ENCODE measurements at places on chromosomes 2 and 18.

DNA sequence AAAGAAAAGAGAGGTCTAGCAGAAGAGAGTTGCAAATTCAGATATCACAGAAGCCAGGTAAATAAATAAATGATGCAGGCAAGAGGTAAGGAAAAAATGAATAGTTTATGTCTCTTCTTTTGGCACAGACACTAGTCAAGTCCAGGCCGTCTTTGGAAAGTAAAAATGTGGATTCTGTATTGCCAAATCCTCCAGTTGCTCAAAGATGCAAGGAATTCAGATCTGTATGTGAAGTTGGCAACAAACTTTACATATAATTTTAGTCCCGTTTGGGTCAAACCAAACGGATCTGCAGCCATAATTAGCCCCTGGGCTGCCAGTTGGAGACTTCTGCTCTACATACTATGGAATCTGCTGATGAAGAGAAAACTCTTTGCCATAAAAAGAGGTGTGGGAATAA lies 200.5 kb upstream of the RND3 start:
- DNase-seq: no peak

DNA sequence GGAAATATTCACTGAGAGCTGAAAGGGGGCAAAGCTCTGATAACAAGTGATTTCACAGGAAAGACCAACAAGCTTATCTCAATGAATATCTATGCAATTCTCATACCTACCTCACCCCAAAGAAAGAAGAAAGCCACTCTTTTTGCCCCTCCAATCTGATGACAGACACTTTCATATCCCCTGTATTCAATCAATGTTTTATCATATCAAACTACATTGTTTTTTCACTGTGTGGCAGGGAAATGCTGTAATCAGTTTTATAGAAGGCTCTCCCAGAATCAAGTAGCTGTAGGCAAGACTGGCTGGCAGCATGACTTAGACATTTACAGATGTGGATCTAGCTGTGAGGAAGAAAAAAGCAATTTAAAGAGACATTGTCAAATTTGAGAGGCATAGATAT lies 81.3 kb upstream of the PIK3C3 start:
- no peak for DNase-seq

GRCh38 chr2:158805936-158806335 lies 10.8 kb downstream of the DAPL1 start:
- no peak for DNase-seq

DNA sequence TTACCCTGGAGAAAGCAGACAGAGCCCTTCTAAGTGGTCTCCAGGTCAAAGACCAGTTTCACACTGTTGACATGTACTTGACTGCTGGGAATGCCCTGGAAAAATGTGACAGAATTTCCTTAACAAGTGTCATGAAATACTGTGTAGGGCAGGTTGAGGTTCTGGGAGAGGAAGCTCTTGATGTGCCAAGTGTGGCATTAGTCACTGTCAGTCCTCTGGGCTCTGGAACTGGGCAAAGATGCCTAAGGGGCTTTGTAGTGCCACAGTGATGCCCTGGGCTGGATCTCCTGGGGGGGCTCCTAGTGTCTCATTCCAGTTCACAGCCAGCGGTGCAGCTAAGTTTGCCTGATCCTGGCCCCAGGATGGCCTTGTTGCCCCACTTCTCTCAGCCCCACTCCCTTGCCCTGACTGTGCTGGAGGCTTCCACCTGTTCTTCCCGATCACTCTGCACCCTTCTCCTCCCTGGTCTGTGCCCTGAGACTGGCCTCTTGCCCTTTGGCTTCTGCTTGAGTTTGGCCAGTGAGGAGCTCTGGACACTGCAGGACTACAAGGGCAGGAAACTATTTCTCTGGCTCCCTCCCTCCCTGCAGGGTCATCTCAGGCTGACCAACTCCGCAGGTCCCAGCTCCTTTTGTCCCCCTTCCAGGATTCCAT lies 27.0 kb upstream of the FAM124B start:
- no peak for DNase-seq

DNA sequence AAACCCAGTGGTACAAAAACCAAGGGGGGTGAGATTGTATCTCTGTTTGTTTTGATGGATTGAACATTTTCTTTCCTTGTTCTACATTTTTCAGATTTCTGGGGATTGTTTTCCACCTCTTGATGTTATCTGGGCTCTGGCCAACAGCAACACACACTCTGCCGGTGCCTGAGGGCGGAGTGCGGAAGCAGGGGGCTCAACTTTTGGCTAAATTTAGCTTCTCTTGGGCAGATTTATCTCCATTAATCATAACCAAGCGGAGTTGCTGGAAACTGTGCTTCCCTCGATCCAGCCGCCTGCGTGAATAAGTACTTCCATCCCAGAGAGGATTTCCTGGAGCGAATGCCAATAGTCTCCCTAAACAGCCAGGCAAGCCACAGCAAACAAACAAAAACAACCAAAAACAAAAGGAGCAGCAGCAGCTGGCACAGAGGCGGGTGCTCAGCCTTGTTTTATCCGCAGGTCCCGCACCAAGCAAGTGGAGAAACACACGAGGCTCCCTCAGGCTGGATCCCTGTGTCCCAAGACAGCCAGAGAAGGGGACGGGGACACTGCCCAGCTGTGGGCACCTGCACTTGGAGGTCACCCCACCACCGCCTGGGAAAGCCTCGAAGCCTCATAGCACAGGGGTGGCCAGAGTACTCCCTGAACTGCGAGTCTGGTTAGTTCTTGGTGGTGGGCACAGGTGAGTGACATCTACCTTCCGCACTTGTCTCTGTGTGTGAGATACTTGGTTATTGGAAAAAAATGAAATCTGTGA lies 143.4 kb downstream of the NDUFA10 start:
- DNase-seq: no peak

- no peak for DNase-seq
These were observed 22.6 kb upstream of the TMEM214 start for GRCh38 chr2:27010139-27010538.

GRCh38 chr2:240210198-240210965 lies 69.9 kb upstream of the OTOS start:
- no peak for DNase-seq

DNA sequence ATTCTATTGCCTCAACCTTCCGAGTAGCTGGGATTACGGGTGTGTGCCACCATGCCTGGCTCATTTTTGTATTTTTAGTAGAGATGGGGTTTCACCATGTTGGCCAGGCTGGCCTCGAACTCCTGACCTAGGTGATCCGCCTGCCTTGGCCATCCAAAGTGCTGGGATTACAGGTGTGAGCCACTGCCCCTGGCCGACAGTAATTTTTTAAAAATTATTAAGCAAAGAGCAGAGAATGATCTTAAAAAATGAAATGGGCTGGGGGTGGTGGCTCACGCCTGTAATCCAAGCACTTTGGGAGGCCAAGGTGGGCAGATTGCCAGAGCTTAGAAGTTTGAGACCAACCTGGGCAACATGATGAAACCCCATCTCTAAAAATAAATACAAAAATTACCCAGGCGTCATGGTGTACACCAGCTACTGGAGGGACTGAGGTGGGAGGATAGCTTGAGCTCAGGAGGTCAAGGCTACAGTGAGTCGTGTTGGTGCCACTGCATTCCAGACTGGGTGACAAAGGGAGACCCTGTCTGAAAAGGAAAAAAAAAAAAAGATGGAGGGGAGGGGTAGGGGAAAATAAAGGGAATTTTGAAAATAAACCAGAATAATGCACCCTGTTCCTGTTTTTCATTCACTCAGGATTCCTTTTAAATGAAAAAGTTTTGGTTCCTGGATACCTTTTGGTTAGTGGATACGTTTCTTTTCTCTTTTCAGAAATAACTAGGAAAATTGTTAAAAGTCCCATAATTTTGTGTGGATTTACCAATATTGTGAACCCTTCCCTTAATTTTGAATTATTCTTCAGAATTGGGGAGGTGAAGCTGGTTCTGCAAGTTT lies 33.9 kb downstream of the MAP4K4 start:
- no peak for DNase-seq

GRCh38 chr2:24077535-24077877 lies 1.4 kb upstream of the SF3B6 start:
- no peak for DNase-seq
